ENCODE measurements at places on chromosomes 3 and 15.

DNA sequence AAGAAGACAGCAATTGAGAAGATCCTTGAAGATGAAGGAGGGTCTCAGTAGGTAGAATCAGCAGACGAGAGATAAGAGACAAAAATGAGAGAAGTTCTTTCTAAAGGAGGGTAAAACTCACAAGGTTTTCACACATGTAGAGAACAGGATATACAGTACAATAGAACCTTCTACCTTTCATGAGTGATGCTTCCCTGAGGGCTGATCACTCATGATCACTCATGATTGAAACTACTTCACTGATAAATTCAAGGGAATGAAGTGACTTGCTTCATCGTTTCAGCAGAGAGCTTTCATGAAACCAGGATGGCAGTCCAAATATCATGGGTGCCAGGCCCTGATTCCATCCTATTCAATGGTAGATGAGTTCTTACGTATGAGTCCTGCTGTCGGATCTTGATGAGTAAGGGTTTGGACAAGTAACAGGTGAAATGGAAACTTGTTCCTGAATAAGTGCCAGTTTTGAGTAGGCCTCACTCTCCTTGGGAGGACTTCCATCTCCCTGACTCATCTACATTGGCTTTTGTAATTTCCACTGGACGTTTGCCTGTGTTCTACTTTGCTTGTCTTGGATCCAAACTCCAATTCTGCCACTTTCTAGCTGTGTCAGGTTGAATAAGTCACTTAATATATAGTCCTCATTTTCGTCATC is 9.6 kb upstream of the CLDN16 start:
- no peak for DNase-seq

DNA sequence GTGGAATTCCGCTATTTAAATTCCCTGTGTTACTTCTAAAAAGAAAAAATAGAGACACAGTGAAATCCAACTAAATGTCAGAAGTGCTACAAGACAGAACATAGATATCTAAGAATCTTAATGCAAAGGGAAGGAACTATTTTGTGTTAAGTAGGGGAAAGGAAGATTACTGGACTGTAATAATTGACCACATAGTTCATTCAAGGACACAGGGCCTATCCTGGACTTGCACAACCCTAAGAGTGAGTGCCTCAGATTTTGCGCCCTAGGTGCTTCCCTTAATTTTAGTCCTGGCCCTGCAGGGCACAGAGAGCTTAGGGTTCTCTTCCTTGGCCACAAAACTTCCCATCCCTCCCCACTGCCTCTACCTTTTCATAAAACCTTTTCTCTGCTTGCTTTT is 3.5 kb upstream of the IL20RB start:
- DNase-seq, result no peak

DNA sequence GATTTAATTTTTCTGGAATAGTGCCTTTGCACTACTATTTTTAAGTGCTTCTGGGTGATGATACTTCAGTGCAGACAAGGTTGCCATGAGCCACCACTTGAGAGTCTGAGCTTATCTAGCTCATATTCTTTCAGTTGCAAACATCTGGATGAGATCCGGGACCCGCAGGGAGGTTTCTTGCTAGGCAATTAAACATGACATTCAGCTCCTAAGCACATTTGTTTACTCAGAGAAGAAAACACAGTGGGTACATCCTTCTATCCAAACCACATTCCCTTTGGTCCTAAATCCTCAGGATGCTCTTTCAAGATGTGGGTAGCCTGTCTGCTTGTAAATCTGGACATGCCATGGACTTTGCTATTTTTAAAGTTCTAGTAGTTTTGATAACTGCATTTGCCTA is 12.0 kb downstream of the PLSCR1 start:
- DNase-seq, result no peak

GRCh38 chr3:150094150-150094933 is 123.6 kb upstream of the PFN2 start:
- DNase-seq, result no peak

DNA sequence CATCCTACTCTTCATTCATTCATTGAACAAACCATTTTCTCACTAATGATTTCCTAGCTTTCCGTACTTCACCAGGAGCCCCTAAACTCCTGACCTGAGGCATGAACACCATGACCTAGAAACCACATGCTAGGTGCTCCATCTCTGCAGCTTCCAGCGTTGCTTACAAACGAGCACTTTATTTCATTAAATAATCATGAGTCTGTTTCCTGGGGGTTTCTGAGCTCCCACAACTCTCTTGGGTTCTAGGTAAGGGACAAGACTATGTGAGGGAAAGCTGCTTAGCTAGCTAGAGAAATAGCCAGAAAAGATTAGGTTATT is 1.3 kb downstream of the MAP2K1 start:
- no peak for DNase-seq

DNA sequence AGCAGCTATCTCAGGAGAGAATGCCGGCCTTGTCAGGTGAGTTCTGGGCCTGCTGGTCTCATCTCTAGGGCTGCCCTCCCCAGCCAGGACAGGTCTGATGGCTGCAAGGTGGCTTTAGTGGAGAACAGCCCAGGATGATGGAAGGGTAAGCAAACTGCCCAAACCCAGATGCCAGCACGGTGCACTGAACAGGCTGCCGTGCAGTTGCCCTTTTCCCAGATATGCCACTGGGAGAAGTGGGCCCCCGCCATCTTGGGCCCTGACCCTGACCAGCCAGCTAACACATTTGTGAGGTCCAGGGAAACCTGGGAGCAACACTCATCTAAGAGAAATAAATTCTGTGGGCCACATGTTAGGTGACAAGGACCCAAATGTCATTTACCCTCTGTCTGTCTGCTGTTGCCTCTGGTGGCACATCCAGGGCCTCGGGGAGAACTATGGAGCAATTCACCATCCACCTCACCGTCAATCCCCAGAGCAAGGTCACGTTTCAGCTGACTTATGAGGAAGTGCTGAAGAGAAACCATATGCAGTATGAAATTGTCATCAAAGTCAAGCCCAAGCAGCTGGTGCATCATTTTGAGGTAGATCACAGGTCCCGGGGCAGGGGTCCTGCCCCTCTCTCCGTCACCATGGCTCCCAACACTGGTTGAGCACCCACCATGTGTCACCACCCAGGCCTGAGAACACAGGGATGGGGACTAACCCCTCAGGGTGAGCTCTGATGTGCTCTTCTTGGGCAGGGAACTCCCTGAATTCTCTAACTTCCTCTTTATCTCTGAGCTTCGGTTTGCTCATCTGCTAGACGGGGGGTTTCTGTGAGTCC is 1.8 kb downstream of the ITIH1 start:
- DNase-seq, result no peak

GRCh38 chr3:87462228-87462627 is 185.8 kb upstream of the POU1F1 start:
- DNase-seq, result no peak

- DNase-seq, result peak; percentile 71
Measured at GRCh38 chr3:129058441-129059200, 2.0 kb upstream of the GP9 start.

DNA sequence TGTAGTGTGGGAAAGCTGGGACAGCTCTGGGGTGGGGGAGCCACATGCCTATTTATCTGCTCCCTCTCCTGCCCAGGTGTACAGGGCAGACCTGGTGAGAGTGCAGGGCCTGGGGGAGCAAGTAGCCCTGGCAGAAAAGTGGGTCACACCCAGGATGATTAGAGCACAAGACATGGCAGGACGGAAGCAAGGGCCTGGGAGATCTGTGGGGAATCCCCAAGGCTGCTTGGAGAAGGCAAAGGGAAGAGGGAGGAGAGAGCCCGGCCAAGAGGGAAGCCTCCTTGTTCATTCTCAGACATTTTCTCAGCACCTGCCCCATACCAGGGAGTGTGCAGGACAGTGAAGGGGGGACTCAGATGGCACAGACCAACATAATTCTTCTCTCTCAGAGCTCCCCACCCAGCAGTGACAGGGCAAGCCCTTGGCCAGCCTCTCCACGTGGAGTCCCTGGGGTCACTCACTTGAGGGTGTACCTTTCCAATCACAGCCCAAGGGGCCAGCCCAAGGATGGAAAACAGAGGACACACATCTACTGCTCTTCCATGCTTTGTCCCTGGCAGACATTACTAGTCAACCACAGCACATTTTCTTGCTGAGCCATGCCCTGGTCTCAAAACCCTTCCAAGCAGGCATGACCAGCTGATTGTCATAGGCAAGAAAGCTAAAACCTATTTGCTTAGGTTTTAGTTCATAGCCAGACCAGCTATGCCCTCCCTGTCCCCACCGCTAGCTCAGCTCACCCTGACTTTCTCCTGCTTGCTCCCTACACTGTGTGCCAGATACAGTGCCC is 4.9 kb upstream of the DUSP7 start:
- no peak for DNase-seq

DNA sequence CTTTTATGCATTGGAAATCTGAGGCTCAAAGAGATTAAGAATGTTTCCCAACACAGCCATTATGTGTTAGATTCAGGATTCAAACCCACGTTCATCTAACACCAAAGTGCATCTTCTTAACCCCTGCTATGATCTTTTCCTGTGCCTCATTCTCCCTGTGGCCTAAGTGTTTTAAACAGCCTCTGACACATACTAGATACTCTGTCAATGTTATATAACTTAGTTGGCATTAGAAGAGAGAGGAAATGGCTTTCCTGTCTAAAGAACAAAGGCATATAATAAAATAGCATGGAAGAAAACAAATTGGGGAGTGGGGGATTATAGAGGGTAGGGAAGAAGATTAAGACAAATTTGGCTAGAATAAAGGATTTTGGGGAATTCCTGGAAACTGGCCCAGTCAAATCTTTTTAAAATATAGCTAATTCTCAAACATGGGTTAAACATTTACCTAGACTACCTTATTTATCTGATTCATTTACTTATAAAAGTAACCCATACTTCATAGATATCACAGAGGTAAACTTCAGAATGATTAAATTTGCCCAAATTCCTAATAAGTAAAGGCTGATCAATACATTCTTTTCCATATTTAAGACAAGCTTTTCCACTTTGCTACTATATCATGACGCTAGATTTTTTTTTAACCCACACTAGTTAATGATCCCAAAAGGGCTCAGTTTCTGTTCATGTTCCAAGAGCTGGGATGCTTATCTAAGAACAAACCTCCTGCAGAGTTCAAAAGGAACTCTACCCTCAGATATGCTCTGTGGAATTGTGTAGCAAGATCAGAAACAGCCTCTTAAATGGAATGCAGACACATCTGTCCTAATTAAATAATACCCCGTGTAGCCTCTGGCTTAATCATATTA is 122.9 kb upstream of the PTPRG start:
- DNase-seq, result no peak

DNA sequence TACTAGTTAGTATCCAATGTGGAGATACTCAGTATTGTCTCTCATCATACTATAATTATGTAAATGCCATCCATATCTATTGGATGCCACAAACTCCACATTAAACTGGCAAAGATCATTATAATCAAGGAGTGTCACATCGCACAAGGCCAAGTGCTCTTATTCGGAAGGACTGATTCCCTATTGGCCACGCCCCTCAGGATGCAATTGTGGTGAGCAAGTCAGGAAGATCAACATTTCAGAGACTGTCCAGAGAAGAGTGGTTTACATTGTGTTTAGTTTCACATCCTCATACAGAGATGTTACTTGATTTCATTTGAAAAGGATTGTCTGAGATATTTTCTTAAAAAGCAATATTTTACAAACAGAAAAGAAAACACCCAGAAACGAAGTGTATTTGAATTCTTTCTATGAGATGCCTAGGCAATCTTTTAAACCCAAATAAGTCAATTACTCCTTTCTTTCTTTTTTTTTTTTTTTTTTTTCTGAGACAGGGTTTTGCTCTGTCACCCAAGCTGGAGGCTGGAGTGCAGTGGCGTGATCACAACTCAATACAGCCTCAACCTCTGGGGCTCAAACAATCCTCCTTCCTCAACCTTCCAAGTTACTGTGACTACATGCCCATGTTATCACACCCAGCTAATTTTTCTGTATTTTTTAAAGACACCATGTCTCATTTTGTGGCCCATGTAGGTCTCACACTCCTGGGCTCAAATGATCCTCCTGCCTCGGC is 369.1 kb downstream of the RBMS3 start:
- peak; percentile 75 for DNase-seq

GRCh38 chr3:115916866-115917265 is 293.6 kb downstream of the GAP43 start:
- DNase-seq, result no peak

DNA sequence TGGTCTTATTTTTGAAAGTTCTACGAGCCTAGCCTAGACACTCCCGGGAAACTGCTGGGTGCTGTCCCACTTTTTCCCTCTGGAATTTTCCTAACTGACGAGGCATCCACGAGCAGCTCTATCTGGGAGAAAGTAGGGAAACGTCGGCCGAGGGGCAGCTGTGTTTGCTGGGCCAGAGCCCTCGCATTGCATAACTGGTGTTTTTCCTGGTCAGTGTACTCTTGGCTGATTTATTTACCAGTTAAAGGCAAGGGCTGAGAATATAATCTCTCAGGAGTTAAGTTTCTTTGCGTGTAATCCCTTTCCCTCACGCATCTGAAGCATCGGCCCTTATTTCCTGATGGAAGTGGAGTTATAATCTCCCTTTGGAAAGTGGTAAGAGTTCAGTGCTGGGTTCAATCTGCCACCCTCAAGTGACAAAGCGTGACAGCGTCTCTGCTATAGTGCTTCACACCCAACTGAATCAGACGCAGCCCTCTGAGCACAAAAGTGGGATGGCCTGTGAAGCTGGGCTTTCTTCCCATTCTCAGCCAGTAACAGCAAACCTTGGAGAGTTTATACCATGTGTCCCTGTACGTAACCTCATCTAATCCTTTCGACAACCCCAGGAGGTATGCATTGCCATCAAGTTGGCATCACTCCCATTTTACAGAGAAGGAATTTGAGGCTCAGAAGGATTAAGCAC is 311.5 kb downstream of the RORA start:
- no peak for DNase-seq

DNA sequence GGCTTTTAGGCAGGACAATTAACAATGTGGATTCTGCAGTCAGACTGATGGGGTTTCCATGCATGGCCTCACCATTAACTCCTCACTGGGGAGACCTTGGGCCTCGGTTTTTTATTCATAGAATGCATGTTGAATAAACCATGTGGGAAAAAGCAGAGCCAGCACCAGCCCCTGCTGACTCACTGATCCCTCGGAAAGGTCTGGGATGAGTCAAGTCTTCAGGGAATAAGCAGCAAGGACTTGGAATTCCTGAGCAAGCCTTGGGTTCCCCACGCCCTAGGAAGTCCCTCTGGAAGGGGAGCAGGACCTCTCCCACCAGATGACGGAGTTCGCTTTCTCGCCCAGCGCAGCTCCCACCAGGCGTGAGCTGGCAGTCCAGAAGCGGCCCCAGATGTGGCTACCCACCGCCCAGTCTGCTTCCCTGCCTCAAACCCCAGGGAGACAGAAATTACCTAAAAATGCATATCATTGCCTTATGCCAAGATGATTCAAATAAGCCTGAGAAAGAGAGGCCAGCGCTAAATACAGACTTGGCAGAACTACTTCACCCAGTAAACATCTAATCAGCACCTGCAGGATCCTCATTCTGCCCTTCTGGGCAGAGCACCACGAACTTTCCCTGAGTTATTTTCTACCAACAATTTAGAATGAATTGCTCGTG is 45.4 kb downstream of the BTD start:
- peak; percentile 92 for DNase-seq

DNA sequence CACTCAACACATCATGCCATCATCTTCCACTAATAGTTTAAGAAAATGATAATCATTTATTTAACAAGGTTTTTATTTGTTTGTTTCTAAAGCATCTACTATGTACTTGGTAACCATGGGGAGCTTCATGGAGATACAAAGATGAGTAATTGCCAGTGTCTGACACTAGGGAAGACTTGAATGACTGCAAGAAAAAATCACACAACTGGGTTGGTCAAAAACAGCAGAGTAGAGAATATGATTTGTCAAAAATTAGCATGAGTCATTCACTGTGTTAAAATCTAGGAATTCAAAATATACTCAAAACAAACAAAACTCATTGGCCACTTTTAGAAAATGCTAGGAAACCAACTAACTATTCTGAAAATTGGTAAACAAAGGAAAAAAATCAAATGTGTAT is 6.3 kb downstream of the BNC1 start:
- peak; percentile 81 for DNase-seq

- no peak for DNase-seq
Measured at GRCh38 chr3:103372031-103372430, 937.2 kb downstream of the ZPLD1 start.

Data from osteoblast (primary cell).